ENCODE measurements at places on chromosomes 1 and 21. TPM values are rescaled to one million over a fixed set of nuclear protein-coding genes. Genes with fewer than 3 reads are reported as not detected.

TMEM82 gene
- total RNA-seq: not detected

WDR64 gene
- not detected for total RNA-seq

ZNF697 gene
- 2.7 TPM for total RNA-seq

PRRX1 gene
- not detected for total RNA-seq

EXOSC10 gene
- 86.0 TPM for total RNA-seq

OPTC gene
- total RNA-seq: not detected

GBP1 gene
- 219 TPM for total RNA-seq

TCP10L gene
- total RNA-seq: 0.70 TPM

SLAMF8 gene
- 1.1 TPM for total RNA-seq

MAP1LC3C gene
- total RNA-seq: not detected

KRTAP12-4 gene
- total RNA-seq: not detected

MRPS6 gene
- 75.8 TPM for total RNA-seq

WNT4 gene
- total RNA-seq: not detected

ZMYND12 gene
- not detected for total RNA-seq

SELENBP1 gene
- not detected for total RNA-seq

GBP7 gene
- total RNA-seq: not detected

ITLN2 gene
- total RNA-seq: not detected

RHBDL2 gene
- total RNA-seq: not detected

KRTAP11-1 gene
- total RNA-seq: not detected

SH2D1B gene
- total RNA-seq: not detected

OR2L8 gene
- total RNA-seq: 0.30 TPM

MCOLN3 gene
- total RNA-seq: 3.4 TPM

CSF3R gene
- 1.2 TPM for total RNA-seq

BRDT gene
- total RNA-seq: not detected

NR1I3 gene
- not detected for total RNA-seq

CYB5RL gene
- total RNA-seq: 11.1 TPM

FBLIM1 gene
- total RNA-seq: not detected

CFHR3 gene
- not detected for total RNA-seq

SERTAD4 gene
- not detected for total RNA-seq

CACNA1E gene
- total RNA-seq: 0.05 TPM

FCRLA gene
- total RNA-seq: not detected

FCRL3 gene
- 0.23 TPM for total RNA-seq

ESRRG gene
- not detected for total RNA-seq

C1orf94 gene
- not detected for total RNA-seq

MEGF6 gene
- 10.0 TPM for total RNA-seq

HSD3B2 gene
- not detected for total RNA-seq

IGSF9 gene
- total RNA-seq: not detected
